ENCODE measurements at places on chromosomes 6 and 20. TPM values are rescaled to one million over a fixed set of nuclear protein-coding genes. Genes with fewer than 3 reads are reported as not detected.

GSTA3 gene
- not detected for total RNA-seq

DNA sequence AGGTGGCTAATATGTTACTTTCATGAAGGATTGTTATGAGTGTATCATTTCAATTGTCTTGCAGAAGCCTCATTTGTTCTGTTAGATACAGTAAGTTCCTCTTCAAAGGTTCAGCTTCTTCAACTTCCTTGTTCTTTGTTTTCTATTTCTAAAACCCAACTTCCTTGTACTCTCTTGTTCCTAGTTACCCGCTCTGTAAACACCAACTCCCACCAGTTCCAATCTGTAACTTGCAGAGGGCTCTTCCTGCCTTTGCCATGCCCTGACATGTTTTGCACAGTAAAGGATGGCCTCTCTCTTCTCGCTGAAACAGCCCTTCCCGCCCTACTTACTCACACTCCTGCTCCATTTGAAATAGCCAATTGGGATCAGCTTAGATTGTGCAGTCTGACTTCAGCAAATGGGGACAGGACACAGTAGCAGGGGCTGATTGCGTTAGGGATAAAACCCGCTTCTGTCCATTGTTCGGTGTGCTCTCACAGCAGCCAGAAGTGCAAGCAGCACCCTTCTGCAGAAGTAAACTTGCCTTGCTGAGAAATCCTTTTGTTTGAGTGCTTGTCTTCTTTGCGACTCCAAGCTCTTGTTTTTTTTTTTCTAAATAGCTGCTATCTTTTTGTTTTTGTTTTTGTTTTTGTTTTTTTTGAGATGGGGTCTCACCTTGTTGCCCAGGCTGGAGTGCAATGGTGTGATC lies 45.9 kb upstream of the POU5F1 start:
- DNase-seq, result no peak

DNA sequence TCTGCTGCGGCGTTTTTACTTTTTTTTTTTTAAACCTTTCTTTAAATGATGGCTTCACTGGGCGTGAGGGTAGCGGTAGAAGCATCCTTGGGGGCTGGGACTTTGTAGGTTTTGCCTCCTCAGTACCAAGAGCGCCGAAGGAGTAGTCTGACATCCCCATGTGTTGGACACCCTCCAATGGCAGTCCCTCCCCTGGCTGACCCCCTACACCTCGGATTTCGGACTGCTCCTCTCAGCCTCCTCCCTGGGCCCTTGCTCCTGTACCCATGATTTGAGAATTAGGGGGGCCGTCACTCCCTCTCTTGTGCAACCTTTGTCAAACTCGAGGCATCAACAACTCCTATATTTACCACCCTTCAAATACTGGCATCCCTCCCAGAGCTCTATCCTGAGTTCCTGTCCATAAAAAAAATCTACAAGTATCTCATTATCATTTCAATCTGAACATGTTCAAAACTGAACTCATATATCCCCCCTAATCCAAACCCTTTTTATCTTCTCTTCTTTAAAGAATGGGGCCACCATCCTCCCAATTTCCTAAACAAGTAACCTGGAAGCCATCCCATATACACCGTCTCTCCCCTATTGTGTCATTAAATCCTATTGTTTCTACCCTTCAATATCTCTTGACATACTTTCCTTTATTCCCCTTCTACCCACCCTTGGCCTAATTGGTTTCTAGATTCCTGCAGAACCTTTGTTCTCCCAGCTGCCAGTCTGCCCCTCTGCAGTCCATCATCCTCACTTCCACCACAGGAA lies 1.2 kb upstream of the ARFGEF3 start:
- DNase-seq, result no peak

GRCh38 chr6:53023323-53023722 lies 28.2 kb upstream of the GSTA4 start:
- DNase-seq, result no peak

CST4 gene
- not detected for total RNA-seq

GRCh38 chr6:41051873-41052272 lies 1.1 kb upstream of the APOBEC2 start:
- no peak for DNase-seq

MYBL2 gene
- total RNA-seq, result 77.0 TPM

- DNase-seq, result no peak
Measured at GRCh38 chr20:62805155-62805710, 598 bp downstream of the OGFR start.

- no peak for DNase-seq
Measured at GRCh38 chr6:87772597-87773530, 70.8 kb upstream of the AKIRIN2 start.

GABBR1 gene
- total RNA-seq, result 6.4 TPM

DNA sequence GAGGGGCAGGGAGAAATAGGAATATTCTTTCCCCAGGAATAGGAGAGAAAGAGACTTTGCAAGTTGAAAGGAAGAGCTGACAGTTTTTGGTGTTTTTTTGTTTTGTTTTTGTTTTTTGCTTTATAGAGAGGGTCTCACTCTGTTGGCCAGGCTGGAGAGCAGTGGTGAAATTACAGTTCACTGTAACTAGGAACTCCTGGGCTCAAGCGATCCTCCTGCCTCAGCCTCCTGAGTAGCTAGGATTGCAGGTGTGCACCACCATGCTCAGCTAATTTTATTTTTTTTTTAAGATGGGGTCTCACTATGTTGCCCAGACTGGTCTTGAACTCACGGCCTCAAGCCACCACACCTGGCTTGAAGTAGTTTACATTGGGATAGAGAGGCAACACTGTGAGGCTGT lies 8.0 kb upstream of the L3MBTL3 start:
- no peak for DNase-seq

RSPO3 gene
- 0.35 TPM for total RNA-seq

- no peak for DNase-seq
Measured at GRCh38 chr6:106525107-106525881, 104.0 kb downstream of the RTN4IP1 start.

C6orf58 gene
- total RNA-seq, result not detected

- DNase-seq, result peak; percentile 97
Measured at GRCh38 chr20:49768204-49769047, 44.2 kb upstream of the SLC9A8 start.

IMPG1 gene
- total RNA-seq, result not detected

DDX43 gene
- 1.8 TPM for total RNA-seq

DNA sequence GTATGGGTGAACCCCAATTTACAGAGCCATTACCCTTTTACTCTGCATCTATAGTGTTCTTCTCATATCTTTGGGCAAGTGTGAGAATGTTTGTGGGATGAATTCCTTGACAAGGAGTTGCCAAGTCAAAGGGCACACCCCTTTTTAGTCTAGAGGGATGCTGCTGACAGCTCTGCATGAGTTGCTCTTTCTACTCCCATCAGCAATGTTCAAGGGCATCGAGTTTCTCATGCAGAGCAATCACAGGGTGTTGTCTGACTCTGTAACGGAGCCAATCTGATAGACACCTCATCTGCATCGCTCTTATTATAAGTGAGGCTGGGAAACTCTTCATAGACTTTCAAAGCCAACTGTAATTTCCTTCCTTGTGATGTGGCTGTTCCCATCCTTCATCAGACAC lies 77.4 kb downstream of the EDN3 start:
- no peak for DNase-seq

DNA sequence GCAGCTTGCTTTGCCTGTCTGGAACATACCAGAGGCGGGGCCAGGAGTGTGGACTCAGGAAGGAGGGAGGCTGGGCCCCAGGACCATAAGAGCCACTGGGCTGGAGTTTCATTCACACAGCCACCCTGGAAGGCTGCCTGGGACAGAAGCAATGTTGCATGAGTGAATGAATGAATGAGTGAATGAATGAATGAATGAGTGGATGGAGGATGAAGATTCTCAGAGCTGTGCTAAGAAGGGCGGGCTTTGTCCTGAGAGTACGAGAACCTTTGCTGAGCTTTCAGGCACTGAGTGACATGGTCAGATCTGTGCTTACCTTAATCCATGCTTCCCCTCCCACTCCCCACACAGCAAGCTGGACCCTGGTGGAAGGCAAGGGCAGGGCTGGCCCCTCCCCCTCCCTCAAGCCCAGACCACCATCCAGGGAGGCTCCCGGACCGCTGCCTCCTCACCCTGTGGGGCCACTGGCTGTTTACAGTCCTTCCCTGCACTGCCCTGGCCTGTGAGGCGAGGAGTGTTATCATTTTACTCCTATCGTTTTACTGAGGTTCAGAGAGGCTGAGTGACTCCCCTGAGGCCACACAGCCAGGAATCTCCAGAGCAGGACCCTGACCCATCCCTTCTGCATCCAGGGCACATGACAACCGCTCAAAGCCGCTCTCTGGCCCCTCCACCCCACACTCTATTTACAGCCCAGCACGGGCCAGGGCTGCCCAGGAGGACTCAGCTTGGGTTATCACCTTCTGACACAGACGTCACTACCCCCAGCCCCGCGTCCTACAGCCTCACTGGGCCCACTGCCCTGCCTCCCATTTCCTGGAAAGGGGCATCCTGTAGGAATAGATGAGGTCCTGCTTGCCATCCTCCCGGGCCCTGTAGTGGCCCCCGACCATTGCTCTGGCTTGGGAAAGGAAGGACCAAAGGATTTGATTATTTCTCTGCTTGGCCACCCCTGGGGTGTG lies 269.7 kb downstream of the TAF4 start:
- no peak for DNase-seq

SYNDIG1 gene
- total RNA-seq, result 0.12 TPM

TBXT gene
- total RNA-seq, result not detected

CCN5 gene
- total RNA-seq, result not detected

GRCh38 chr6:44388135-44388487 lies 605 bp downstream of the CDC5L start:
- DNase-seq, result no peak

DNA sequence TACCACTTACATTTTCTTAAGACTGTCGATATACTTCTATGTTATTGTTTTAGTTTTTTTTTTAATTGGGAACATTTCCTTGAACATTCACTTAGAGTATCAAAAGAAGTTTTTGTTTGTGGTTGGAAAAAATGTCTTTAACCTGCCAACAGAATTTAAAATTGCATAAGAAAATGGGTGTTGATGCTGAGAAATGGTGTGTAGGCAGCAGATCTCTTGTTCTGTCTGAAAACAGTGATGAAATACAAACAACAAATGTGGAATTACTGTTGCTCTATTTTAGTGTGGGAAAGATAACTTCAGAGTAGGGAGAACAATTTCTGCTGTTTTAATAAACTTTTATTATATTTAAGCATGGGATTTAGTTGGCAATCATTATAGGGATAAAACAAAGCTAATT lies 293.5 kb downstream of the CDKAL1 start:
- DNase-seq, result no peak

GRCh38 chr6:66948106-66948505 lies 1241.1 kb upstream of the EYS start:
- DNase-seq, result no peak

BACH2 gene
- total RNA-seq, result 0.58 TPM

DNA sequence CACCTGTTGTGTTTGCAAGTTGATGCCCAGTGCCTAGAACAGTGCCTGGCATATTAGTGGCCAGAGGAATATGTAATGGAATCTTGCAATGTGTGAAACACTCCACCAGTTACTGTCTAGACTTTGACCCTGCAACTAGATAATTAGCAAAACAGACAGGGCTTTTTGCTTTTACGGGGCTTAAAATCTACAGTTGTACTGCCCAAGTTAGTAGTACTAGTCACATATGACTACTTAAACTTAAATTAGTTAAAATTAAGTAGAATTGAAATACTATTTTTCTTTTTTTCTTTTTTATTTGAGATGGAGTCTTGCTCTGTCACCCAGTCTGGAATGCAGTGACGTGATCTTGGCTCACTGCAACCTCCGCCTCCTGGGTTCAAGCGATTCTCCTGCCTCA lies 44.3 kb upstream of the PLCB4 start:
- no peak for DNase-seq

GRCh38 chr6:105894556-105894955 lies 191.6 kb upstream of the PRDM1 start:
- DNase-seq, result no peak

DSN1 gene
- 19.8 TPM for total RNA-seq

CD24 gene
- total RNA-seq, result 1,068 TPM

- no peak for DNase-seq
Measured at GRCh38 chr20:51372176-51372803, 170.2 kb downstream of the NFATC2 start.

DNA sequence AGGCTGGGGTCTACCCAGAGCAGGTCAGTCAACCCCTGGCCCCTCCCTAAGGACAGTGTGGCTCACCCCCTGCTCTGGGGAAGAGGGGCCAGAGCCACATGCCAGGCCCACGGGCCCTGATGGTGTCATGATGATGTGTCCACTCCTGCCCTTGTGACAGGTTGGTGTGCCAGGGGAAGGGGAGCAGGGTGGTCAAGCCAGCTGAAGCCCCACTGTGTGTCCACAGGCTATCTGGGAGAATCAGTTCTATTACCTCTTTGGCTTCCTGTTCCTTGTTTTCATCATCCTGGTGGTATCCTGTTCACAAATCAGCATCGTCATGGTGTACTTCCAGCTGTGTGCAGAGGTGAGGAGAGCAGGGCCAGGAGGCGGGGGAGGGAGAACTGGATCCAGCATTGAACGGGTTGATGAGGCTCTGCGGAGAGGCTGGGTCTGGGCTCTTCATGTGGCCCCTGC lies 47.7 kb downstream of the PLAGL2 start:
- no peak for DNase-seq

GRCh38 chr20:59150821-59151251 lies 12.8 kb upstream of the ZNF831 start:
- DNase-seq, result no peak

DSP gene
- total RNA-seq, result 80.1 TPM

RPP40 gene
- total RNA-seq, result 8.5 TPM

DNA sequence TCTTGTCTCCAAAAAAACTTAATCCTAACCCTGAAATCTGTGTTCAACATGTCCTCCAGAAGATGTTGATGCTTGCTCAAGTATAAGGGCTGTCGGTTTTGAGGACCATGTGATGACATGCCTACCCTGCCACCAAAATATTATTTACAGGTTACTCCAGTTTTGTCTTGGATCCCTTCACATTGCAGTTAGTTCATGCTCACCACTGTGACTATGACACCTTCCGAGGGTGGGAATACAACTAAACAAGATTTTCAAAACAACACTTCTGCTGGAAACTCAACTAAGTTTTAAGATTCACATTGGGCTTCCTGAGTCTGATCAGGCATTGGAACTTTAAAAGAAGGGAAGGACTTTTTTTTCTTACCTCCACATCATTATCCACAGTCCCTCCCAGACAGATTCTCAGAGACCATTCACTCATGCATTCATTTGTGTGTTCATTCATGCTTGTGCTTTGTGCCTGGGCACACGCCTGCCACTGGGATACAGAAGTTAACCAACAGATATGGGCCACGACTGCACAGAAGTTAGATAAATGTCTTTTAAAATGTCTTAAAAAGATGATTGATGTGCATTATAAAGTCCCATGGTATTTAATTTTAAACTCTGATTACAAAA lies 118.7 kb upstream of the GJE1 start:
- DNase-seq, result peak; percentile 74

- DNase-seq, result no peak
Measured at GRCh38 chr20:62494537-62494936, 18.7 kb upstream of the GATA5 start.
